CD14-positive monocyte (primary cell): ENCODE measurements at places on chromosomes 13 and 19. TPM values are rescaled to one million over a fixed set of nuclear protein-coding genes. Genes with fewer than 3 reads are reported as not detected.
A peak's percentile ranks its signal among the peaks of the same experiment; 100 is the strongest.

DNA sequence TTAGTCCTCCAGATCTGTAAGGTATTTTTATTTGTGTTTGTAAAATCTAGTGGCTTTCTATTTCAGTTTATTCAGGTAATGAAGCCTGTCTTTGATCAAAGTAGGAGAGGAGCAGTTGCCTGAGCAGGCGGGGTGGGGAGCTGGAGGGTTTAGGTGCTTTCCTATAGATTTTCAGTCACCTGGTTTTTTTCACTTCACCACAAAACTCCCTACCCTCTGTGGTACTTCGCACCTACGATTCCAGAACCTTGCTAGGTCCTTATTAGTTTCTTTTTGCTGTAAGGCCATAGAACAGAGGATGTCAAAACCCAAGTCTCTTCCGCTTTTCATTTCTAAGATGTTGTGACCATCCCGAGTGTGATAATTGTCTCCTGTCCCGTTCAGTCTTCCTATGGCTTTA lies 26.6 kb downstream of the SLAIN1 start:
- no peaks in the 10 kb centered on the region for H3K27me3 ChIP-seq
- peaks cover 12% of the 10 kb centered on the region for H3K4me1 ChIP-seq
- no peak overlapping the region for H3K27ac ChIP-seq
- H3K36me3 ChIP-seq = no peaks in the 10 kb centered on the region

The SOX21 gene
- polyA plus RNA-seq = not detected

The COL4A2 gene
- polyA plus RNA-seq = not detected

GRCh38 chr13:23578411-23579071 lies 8.3 kb downstream of the TNFRSF19 start:
- peaks cover 16% of the 10 kb centered on the region for H3K4me1 ChIP-seq
- H3K36me3 ChIP-seq = no peaks in the 10 kb centered on the region
- peak overlapping the region; percentile 87 for H3K4me3 ChIP-seq

The BST2 gene
- 272 TPM for polyA plus RNA-seq

DNA sequence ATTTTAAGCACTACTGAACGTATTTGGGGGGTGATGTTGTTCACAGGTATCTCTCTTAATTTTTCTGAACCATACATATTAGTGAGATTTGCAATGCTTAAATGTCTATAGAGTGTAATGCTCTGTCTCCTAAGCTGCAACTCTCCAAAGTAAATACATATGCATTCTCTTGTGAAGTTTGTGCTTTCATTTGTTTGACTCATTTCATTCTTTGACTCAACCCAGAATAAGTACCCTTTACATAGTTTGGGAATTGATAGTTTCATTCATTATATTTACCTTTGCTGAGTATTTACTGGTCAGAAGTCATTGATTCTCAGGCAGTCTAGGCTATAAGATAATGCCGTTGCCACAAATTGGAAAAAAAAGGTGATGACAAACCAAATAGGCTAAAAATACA lies 406.9 kb downstream of the FGF9 start:
- H3K36me3 ChIP-seq = no peaks in the 10 kb centered on the region
- no peak overlapping the region for H3K4me3 ChIP-seq
- no peak for DNase-seq
- H3K4me1 ChIP-seq = no peaks in the 10 kb centered on the region
- H3K27me3 ChIP-seq = no peaks in the 10 kb centered on the region

The ZNF30 gene
- 1.7 TPM for polyA plus RNA-seq

GRCh38 chr19:50952910-50953309 lies at the start of gene KLK5:
Gene KLK5 (minus strand): TSS chr19:50953038. CDS start chr19:50952657, 381 bp downstream.
- H3K27me3 ChIP-seq = no peaks in the 10 kb centered on the region
- no peak within 1 kb of the TSS for H3K4me3 ChIP-seq

- DNase-seq = no peak
- no peaks in the 10 kb centered on the region for H3K36me3 ChIP-seq
- no peak overlapping the region for H3K27ac ChIP-seq
- no peak overlapping the region for H3K4me3 ChIP-seq
Observed at GRCh38 chr19:35408284-35409171, 37.7 kb downstream of the GPR42 start.

DNA sequence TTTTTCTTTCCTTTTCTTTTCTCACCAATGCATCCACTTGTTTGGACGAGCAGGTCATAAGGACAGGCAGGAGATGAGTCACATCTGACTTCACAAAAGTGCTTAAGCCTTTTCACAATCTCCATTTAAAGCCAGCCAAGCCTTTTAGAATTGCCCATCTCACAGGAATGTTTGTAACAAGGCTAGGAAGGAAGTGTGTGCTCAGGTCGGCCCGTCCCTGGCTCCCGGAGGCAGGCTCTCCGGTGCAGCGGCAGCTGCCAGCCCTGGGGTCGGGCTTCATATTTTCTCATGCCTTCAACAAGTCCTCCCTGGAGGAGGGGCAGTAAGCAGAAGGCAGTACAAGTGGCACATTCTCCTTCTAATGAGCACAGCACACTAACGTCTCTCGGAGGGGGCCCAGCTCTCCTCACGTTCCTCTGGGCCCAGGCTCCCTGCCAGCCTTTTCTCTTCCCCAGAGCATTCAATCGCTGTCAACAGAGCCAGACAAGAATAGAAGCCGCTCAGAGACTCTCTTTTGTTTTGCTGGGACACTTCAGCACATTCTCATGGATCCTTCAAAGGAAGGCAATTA lies 180.5 kb downstream of the COL4A1 start:
- peaks cover 6% of the 10 kb centered on the region for H3K27me3 ChIP-seq
- no peak overlapping the region for H3K27ac ChIP-seq
- DNase-seq = peak; percentile 50
- no peaks in the 10 kb centered on the region for H3K36me3 ChIP-seq
- no peaks in the 10 kb centered on the region for H3K4me1 ChIP-seq

DNA sequence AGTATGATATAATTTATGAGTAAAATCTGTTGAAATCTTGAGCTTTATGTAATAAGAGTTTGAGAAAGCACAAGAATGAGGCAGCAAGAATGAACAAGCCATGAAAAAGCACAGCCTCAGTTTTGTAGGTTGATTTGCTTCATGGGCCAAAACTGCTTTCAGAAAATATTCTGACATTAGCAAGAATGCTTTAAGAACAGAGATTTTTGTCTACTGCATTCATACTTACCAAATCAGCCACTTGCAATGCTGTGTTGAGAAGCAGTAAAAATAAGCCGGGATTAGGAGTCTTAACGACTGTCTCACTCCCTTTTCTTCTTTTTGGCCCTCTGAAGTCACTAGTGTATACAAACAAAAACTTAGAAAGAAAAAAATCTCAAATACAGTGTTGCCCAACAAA lies 114.5 kb downstream of the POSTN start:
- DNase-seq = no peak
- no peak overlapping the region for H3K4me3 ChIP-seq
- H3K27ac ChIP-seq = no peak overlapping the region
- no peaks in the 10 kb centered on the region for H3K36me3 ChIP-seq
- H3K4me1 ChIP-seq = no peaks in the 10 kb centered on the region

DNA sequence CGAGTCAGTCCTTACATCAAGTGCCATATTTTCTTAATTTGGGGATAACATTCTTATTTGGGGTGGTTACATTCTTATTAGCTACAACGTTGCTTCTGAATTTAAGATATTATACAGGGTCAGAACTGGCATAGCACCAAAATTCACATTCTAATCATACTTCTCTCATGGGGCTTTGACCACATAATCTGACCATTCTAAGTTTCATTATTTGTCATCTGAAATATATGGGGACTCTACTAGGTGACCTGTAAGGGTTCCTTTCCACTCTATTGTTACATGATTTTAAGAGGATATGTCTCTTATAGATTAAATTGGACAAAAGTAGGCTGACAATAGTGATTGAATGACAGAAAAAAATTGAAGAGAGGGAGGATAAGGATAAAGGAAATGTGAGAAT lies 536.5 kb downstream of the KCTD12 start:
- no peak for DNase-seq
- H3K4me3 ChIP-seq = no peak overlapping the region
- no peaks in the 10 kb centered on the region for H3K27me3 ChIP-seq
- no peaks in the 10 kb centered on the region for H3K36me3 ChIP-seq

DNA sequence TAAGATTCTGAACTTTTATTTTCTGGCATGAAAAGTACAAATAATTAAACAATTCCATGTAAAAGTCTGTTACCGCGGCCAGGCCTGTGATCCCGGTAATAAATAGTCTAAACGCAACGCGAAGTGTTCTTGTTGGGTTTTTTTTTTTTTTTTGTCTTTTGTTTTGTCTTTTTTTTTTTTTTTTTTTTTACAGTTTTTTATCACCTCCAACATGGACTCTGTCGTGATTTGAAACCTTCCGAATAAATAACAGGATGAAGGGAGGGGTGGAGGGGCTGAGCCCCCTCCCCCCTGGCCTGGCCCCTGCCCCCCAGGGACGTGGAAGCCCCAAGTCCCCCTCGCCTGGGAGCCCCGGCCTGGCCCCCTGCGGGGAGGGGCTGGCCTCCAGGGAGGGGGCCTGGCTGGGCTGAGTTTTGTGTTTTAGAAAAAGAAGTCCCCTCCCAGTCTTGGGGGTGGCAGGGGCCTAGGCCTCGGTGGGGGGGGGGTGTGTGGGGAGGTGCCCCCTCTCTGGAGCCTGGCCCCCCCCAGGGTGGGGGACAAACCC lies 16.0 kb downstream of the PRKCSH start:
- DNase-seq = no peak
- H3K4me1 ChIP-seq = no peaks in the 10 kb centered on the region
- H3K36me3 ChIP-seq = peaks cover 35% of the 10 kb centered on the region
- H3K27ac ChIP-seq = no peak overlapping the region
- H3K4me3 ChIP-seq = no peak overlapping the region

The CNMD gene
- not detected for polyA plus RNA-seq

- no peak for DNase-seq
- no peak overlapping the region for H3K4me3 ChIP-seq
- no peaks in the 10 kb centered on the region for H3K27me3 ChIP-seq
- H3K4me1 ChIP-seq = peaks cover 8% of the 10 kb centered on the region
- H3K36me3 ChIP-seq = no peaks in the 10 kb centered on the region
Observed at GRCh38 chr19:7238051-7238450, 56.2 kb downstream of the INSR start.

The GPR18 gene
- polyA plus RNA-seq = 1.3 and 3.8 TPM in 2 replicates

GRCh38 chr13:79937311-79937710 lies 403.6 kb downstream of the SPRY2 start:
- H3K27me3 ChIP-seq = no peaks in the 10 kb centered on the region
- H3K36me3 ChIP-seq = no peaks in the 10 kb centered on the region
- H3K27ac ChIP-seq = no peak overlapping the region
- no peak overlapping the region for H3K4me3 ChIP-seq
- no peak for DNase-seq

GRCh38 chr13:30805603-30806011 lies 70.3 kb downstream of the ALOX5AP start:
- H3K27ac ChIP-seq = no peak overlapping the region
- H3K27me3 ChIP-seq = no peaks in the 10 kb centered on the region
- H3K36me3 ChIP-seq = no peaks in the 10 kb centered on the region
- H3K4me1 ChIP-seq = peaks cover 29% of the 10 kb centered on the region
- DNase-seq = no peak

GRCh38 chr19:38706792-38707511 lies 37.3 kb downstream of the CAPN12 start:
- H3K4me3 ChIP-seq = no peak overlapping the region
- H3K27ac ChIP-seq = peak overlapping the region; percentile 47
- no peaks in the 10 kb centered on the region for H3K4me1 ChIP-seq
- no peak for DNase-seq

DNA sequence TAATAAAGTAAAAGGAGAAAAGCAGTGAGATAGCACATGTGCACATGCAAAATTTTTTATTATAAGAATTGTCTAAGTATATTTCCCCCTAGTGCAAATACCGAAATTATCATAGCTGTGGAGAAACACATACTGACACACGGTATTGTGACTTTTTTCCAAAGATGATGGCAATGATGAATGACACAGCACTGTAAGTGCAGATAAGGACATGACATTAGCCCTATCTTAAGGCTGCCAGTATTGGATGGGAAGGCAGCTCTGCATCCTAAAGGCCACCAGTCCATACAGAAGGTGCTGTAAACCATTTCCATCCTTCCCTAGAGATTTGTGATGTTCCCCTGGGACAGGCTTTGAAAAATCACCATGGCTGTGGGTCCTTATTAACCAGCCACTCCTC lies 11.5 kb upstream of the MICU2 start:
- H3K4me1 ChIP-seq = no peaks in the 10 kb centered on the region
- H3K27me3 ChIP-seq = no peaks in the 10 kb centered on the region
- H3K4me3 ChIP-seq = no peak overlapping the region
- no peak overlapping the region for H3K27ac ChIP-seq
- no peaks in the 10 kb centered on the region for H3K36me3 ChIP-seq

DNA sequence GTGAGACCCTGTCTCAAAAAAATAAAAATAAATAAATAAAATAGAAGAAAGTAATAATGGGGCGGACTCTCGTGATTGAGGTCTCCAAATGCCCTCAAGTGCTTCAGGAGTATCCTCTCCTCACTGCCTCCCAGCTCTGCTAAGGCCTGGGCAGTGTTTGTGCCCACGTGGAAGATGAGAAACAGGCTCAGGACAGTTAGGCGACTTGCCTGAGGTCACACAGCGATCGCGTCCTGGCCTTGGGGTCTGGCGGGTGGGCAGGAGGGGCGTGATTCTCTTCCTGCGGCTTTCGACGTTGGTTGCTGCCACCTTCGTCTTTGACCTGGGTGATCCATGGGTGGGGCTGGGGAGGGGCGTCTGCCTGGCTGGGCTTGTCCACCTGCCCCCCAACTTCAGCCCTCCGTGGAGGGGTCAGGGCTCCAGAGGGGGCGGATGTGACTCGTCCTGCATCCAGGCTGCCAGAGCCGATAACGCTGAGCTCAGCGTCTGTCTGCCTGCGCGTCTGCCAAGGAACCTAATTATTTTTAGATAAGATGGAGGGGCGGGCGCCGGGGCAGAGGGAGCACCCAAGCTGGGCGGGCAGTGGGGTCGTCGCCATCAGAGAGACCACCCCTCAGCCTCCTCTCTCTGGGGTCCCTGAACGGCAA lies 56.9 kb downstream of the NFIC start:
- peaks cover 5% of the 10 kb centered on the region for H3K4me1 ChIP-seq
- no peaks in the 10 kb centered on the region for H3K27me3 ChIP-seq
- no peak for DNase-seq

The OR10H1 gene
- not detected for polyA plus RNA-seq

DNA sequence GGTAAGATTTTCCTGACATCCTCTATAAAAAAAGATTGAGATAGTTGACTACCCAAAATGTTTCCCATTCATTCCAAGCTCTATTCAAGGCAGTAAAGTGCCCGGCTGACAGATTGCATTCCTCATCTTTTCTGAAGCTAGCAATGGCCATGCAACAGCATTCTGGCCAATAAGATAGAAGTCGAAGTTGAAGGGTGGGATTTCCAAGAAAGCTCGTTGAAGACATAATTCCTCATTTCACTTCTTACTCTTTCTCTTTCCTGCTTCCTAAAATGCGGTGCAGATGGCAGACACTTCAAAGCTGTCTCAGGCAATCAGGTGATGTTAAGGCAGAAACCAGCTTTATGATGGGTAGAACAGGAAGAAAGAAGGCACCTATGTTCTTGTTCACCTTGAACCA lies 13.4 kb upstream of the ALOX5AP start:
- H3K36me3 ChIP-seq = no peaks in the 10 kb centered on the region
- no peak overlapping the region for H3K4me3 ChIP-seq
- peaks cover 58% of the 10 kb centered on the region for H3K27me3 ChIP-seq
- peaks cover 57% of the 10 kb centered on the region for H3K4me1 ChIP-seq
